ENCODE measurements at places on chromosomes 7 and 10.

GRCh38 chr10:452512-453426 lies 236.7 kb downstream of the DIP2C start:
- no peak for DNase-seq

DNA sequence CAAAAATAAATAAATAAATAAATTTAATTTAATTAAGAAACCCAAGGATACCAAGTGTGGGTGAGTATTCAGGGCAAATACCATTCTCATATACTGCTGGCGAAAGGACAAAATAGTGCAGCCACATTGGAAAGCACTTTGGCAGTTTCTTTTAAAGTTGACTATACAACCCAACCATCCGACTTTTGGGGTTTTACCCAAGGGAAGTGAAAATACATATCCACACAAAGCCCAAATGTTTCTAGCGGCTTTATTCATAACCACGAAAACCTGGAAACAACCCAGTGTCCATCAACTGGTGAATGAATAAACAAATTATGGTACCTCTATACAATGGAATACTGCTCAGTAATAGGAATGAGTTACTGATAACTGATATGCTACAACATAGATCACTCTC lies 36.2 kb upstream of the OGDHL start:
- DNase-seq, result no peak

GRCh38 chr7:116809636-116810266 lies 52.6 kb upstream of the CAPZA2 start:
- no peak for DNase-seq

- DNase-seq, result no peak
Measured at GRCh38 chr7:83921271-83921940, 272.5 kb upstream of the SEMA3E start.

DNA sequence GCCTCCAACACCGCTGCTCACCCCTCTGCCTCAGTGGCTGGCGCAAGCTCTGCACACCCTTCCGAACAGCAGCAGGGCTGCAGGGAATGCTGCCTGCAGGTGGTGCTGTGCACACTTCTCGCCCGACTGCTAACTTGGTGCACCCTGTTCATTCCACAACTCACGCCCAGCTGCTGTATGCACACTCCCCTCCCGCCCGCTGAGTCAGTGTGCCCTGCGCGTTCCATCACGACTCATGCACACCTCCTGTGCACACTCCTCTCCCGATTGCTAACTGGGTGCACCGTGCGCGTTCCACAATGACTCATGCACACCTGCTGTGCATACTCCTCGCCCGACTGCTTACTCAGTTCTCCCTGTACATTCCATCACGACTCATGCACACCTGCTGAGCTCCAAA lies 21.5 kb downstream of the ADARB2 start:
- no peak for DNase-seq
